Right ventricle myocardium inferior (tissue), 1 donor: ENCODE measurements at places on chromosomes 6 and 20. TPM values are rescaled to one million over a fixed set of nuclear protein-coding genes. Genes with fewer than 3 reads are reported as not detected.

Gene SLC2A10
- 3.1 TPM for total RNA-seq

Gene CST4
- total RNA-seq: not detected

Gene BTN1A1
- total RNA-seq: not detected

Gene TMC2
- total RNA-seq: 0.08 TPM

Gene SERPINB6
- 275 TPM for total RNA-seq

Gene GPR63
- total RNA-seq: 0.65 TPM

Gene CCM2L
- total RNA-seq: 10.3 TPM
